ENCODE measurements at places on chromosomes 11 and 22.
A peak's percentile ranks its signal among the peaks of the same experiment; 100 is the strongest.

DNA sequence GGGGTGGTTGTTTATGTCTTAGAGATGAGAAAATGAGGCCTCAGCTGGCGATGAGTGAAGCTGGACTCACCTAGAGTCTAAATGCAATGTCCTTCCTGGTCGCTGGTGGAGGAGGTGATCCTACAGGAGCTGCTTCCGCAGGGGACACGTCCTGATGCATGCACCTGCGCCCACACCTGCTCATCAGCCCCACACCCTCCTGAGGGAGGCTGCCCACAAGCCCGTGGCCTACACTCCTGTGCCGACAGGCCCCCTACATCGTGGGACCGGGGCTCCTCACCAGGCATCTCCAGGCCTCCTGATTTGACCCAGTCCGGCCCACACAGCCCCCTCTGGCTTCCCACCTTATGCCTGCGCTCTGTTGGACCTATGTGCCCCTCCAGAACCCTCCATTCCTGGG, 857.2 kb downstream of the TBC1D22A start:
- no peak for DNase-seq

DNA sequence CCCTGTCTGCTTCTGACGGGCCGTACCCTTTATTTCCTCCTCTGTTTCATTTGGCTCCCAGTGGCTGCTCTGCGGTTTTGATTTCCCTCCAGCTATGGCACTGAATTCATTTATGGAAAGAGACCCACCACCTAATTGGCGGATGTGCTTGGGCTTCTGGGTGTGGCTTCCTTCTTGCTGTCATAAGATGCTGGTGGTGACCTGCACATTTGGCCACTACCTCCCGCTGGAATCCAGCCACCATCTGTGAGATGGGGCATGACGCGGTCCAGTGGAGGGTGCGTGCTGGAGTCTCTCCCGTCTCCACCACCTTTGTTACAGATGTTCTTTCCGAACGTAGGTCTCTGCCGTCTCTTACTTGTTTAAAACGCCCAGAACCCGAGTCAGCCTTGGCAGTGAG, 47.7 kb upstream of the FADD start:
- DNase-seq = no peak

DNA sequence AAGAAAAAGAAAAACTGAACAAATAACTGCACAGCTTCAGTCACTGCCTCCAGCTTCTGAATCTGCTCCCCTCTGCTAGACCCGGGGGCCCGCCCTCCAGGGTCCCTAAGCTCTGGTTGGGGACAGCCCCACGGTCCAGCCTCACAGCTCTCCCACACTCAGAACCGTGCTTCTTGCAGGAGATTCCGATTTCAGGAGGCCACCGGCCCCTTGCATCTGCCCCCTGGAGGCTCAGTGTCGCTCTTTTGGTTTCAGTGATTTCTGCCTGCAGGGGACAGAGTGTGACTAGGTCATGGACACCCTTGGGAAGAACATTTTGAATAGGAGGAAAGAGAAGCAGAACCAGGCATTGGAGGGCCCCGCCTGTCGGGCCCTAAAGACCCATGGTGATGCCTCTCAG, 23.1 kb upstream of the RPS3 start:
- DNase-seq = no peak

DNA sequence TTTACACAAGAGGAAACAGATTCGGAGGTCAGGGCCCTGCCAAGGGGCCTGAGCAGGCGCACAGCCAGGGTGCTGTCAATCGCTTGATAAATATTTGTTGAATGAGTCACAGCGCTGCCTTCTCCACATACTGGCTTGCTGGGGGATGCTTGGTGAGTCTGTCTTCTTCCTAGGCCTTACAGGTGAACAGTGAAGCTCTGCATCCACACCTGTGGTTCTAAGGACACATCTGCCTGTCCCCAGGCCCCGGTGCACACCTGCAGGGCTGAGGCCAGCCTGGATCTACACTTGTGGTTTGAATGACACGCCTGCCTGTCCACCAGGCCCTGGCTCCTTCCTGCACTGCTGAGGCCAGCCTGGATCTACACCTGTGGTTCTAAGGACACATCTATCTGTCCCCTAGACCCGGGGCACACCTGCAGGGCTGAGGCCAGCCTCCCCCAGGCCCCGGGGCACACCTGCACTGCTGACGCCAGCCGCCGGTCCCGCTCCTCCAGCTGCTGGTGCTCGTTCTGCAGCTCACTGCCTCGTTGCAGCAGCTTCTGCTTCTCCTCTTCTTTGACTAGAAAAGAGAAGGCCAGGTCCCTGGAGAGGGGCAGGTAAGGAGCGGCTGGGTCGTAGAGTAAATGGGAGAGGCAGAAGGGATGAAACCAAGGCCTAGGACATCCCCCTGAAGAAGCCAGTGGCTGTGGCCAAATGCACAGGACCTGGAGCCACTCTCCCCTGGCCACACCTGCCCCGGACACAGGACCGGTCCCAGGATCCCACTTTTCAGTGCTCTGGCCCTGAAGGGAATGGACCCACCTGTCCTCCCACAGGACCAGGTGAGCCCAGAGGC, 124.6 kb downstream of the PHF21B start:
- DNase-seq = no peak

DNA sequence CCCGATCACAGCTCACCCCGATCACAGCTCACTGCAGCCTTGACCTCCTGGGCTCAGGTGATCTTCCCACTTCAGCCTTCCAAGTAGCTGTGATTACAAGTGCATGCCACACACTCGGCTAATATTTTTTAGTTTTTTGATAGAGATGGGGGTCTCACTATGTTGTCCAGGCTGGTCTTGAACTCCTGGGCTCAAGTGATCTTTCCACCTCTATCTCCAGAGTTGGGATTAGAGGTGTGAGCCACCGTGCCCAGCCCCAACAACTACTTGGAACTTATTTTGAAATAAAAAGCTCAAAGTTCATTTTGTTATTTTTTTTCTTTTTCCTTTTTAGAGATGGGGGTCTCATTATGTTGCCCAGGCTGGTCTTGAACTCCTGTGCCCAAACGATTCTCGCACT, 27.8 kb upstream of the SLC25A1 start:
- DNase-seq = no peak

- DNase-seq = peak; percentile 85
Observed at GRCh38 chr22:39534591-39535356, 2.2 kb upstream of the RPS19BP1 start.

DNA sequence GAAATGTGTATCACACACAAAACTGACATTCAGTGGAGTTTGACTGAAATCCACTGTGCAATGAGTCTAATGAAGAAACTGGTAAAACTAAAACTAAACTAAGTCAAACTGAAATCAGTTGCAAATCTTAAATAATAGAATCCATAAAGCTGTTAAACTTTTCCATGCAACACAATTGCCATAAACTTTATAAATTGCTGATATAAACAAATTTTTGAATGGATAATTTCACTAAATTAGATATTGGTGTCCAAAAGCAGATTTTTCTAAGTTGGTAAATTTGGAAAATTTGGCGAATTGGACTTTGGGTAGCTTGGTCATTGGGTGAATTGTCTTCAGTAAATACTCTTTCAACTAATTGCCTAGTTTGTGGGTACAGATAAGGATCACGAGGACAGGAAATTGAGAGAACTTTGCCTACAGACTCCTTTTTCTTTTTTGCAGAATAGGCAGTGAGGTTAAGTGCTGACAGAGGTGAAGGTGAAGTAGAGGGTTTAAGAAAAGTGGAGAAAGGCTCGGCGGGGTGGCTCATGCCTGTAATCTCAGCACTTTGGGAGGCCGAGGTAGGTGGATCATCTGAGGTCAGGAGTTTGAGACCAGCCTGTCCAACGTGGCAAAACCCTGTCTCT, 12.8 kb downstream of the MRPL17 start:
- DNase-seq = no peak

GRCh38 chr22:49699928-49700498, 127.7 kb downstream of the BRD1 start:
- no peak for DNase-seq

DNA sequence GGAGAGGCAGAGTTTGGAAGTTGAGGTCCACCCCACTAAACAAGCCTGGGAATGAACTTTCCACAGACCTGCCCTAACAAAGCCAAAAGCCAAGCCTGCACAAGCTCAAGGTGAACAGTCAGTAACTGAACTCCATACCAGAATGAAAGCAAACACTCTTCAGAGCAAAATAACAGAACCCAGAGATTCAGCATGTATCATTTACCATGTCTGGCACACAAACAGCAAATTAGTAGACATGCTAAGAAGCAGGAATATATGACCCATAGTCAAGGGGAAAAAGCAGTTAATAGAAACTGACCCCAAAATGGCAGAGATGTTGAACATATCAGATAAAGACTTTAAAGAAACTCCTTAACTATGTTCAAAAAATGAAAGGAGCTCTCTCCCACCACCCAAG, 31.3 kb downstream of the TBX1 start:
- DNase-seq = no peak

- no peak for DNase-seq
Observed at GRCh38 chr11:22275600-22275999, 62.6 kb upstream of the SLC17A6 start.

DNA sequence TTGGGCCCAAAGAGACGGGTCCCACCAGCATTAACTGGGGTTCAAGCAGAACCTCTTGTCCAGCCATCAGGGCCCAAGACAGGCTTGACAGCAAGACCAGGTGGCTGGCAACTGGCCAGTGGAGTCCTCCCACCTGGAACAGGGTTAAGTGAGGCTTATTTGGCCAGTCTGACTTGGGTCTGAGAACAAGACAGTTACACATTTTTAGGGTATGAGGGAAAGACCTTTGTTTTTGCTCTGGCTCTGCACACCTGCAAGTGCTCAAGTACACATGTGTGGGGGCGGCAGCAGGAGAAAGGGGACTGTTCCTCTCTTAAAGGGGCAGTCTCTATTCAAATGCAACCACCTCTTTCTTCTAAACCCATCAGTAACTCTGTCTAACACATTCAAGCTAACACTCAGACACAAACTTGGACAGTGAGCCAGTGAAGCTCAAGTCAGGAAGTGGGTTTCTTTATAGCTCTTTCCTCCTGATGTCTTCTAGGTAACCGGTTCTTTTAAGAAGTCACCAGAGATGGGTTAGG, 116.2 kb downstream of the ETS1 start:
- peak; percentile 42 for DNase-seq

DNA sequence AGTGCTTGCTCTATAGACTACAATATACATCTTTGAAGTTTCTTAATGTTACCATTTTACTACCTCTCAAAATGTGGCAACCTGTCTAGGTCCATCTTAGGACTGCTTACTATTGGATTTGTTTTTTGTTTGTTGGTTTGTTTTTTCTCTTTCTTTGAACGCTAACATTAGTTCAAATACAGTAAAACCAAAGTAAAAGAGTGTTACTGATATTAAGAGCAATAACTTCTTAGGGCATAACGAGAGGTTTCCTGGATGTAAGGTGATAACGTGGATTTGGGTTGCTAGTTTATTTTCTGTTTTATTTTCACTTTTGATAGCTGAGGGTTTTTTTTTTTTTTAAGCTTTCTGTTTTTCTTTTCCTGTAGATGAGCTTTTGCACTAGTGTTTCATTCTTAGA, 43.6 kb downstream of the TMEM135 start:
- DNase-seq = no peak

DNA sequence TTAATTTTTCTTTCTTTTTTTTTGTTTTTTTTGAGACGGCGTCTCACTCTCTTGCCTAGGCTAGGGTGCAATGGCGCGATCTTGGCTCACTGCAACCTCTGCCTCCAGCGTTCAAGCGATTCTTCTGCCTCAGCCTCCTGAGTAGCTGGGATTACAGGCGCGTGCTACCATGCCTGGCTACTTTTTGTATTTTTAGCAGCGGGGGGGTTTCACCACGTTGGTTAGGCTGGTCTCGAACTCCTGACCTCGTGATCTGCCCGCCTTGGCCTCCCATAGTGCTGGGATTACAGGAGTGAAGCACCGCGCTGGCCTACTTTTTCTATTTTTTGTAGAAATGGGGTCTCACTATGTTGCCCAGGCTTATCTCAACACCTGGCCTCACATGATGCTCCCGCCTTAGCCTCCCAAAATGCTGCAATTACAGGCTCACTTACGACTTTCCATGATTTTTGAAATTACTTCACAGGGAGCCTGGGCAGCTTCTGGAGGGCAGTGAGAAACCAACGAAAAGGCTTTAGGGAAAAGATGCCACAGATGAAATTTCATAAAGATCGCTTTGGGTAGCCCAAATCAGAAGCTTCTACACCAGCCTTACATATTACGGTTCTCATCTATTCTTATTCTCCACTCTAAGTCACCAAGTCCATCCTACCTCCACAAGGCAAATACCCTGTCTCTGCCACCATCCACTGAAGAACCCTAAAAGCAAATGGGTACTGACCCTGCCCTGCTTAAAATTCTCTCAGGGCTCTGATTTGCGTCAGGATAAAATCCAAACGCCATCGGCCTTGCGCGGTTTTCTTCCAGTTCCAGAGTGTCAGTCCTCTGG, 866 bp upstream of the RRM1 start:
- DNase-seq = no peak

GRCh38 chr22:37894939-37895670, 11.0 kb upstream of the MICALL1 start:
- no peak for DNase-seq

DNA sequence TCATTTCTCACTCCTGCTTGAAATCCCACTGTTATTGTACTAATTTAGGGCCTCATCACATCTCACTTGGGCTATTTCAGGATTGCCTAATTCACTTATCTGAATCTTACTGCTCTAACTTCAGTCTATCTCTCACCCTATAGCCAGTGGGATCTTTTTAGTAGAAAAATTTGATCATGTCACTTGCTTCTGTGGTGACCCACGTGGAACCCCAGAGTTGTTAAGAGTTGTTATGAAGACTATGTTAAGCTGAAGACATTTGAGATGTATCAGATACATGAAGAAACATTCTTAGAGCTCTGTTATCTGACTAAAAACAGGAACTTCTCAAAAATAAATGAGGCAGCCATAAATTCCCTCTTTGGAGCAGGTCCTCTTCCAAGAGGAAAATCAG, 1375.6 kb upstream of the TENM4 start:
- DNase-seq = no peak

DNA sequence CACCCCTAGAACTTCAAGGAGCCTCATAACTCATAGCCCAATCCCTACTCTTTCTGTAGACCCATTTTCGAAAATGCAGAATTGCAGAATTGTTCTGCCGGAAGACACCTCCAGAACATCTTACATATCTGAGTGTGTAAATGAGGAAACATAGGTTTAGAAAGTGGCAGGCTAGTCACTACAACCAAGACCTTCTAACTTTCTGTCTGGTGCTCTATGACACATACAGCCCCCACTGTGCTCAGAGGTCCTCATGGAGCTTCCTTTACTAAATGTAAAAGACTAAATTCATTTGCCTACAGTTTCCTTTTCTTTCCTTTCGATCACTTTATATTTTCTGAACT, 132.1 kb upstream of the DDI1 start:
- DNase-seq = no peak

DNA sequence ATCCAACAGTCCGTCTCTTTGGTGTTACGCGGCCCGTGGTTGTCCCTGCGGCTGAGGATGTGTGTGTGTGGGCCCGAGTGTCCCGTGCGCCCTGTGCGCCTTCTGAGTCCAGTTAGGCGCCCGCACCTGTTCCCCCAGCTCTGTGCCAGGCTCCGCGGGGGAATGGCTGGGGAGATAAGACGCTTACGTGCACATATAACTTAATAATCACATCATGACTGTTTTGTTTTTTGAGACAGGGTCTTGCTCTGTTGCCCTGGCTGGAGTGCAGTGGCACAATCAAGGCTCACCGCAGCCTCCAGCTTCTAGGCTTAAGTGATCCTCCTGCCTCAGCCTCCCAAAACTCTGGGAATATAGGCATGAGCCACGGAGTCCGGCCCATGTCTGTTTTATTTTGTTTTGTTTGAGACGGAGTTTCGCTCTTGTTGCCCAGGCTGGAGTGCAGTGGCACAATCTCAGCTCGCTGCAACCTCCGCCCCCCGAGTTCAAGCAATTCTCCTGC, 817 bp downstream of the ARL2 start:
- DNase-seq = no peak
